ENCODE measurements at places on chromosomes 3 and 15.

DNA sequence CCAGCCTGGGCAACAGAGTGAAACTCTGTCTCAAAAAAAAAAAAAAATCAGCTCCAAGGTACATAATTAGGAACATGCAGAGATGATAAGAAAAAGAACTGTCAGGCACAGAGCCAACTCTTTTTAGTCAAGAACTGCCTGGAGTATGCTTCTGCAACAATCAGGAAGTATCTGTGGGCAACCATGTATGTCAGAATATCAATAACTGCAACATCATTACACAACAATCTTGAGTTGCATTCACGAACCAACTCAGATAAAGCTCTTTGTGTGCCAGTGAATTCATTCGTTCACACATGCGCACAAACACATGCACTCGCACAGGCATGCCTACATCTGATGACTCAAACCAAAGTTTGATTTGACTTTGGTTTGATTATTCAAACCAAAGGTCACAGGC is 32.1 kb downstream of the EFHB start:
- DNase-seq: no peak

GRCh38 chr3:2727610-2728318 is 382.4 kb downstream of the IL5RA start:
- DNase-seq: no peak

DNA sequence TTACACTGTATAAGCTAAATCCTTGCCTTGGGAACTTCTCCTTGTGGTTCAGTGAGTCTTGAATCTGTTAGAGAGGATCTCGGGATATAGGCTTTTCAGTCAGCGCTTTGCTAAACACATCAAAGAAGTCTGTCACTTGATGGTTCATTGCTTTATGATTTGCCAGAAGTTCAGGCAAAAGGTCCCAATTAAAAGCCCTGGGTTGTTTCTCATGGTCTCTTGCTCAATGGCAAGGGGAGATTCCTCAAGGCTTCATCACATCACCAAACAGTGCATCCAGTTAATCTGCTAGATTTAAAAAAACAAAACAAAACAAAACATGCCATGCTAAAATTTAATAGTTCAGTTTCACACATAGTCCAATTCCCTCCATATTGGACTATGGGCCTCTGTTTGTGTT is 114.8 kb downstream of the FILIP1L start:
- no peak for DNase-seq

DNA sequence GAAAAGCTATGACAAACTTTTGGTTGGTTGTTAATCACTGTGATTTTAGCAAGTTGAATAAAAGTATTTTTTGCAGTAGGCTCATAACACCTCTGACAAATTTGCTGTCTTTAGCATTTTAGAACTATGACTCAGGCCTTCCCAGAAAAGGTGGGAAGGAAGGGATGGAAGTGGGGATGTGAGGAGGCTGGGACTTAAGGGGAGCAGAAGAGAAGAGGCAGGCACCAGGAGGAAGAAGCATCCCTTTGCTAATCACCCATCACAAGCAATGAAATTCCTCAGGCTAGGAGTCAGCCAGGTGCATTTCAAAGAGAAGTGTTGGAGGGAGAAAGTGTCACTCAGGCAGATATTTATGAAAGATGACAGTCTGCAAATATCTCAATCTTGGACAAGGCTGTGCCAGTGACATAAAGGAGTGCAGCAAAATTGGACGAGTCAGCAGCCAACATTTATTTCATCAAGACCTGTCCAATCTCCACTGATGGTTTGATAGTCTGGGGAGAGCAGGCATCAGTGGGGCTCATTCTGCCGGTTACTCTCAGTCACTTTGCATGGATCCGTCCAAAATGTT is 337.3 kb upstream of the ARRDC4 start:
- DNase-seq: no peak

DNA sequence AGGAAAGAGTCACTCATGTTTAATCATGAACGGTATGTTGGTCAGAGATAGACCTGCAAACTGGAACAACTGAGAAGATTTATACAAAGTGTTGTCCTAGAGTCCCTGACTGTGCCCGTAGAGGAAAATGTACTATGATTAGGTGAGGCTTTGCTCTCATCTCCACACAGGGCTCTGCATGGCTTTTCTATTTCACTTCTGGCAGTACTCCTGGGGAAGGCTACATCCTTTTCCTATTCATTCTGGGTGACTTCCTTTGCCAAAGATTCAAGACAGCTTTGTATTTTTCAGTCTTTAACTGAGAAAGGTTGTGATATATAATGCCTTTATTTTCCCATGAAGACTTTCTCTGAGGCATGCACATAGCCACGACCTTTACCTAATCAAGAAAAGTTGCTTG is 414.7 kb downstream of the ZBTB20 start:
- DNase-seq: no peak

DNA sequence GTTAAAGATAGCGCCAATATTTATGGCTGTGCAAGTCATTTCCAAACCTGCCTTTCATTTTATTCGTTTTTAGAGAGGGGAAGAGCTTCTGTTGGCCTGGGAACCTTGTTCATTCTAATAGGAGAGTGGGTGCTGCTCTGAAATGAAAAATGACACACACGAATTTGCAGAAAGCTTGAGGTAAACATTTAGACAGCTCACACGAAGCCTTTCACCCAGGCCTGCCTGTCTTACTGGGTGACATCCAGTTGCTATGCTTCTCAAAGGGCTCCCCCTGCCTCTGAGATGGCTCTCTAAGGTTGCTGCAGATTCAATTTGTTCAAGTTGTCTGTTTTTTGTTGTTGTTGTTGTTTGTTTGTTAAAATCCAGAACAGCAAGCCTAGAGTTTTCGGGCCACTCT is 18.2 kb downstream of the PEX5L start:
- DNase-seq: peak; percentile 78

GRCh38 chr15:27670486-27671209 is 428.5 kb downstream of the OCA2 start:
- DNase-seq: no peak

DNA sequence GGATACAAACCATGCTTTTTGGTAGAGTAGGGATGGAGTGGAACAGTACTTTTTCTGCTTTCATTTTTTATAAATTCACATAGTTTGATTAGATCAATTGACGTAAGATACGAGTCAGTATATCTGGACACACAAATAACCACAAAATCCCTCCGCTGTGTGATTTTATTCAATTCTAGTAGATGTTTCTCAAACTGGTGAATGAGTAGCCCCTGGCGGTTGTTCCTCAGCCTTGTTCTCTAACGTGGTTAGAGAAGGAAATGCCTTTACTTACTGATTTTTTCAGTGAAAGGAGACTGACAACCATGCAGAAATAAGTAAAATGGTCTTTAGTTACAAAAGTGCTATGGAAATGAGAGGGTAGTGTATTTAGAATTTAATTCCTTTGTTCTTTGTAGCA is 161.0 kb downstream of the TCF12 start:
- DNase-seq: no peak

DNA sequence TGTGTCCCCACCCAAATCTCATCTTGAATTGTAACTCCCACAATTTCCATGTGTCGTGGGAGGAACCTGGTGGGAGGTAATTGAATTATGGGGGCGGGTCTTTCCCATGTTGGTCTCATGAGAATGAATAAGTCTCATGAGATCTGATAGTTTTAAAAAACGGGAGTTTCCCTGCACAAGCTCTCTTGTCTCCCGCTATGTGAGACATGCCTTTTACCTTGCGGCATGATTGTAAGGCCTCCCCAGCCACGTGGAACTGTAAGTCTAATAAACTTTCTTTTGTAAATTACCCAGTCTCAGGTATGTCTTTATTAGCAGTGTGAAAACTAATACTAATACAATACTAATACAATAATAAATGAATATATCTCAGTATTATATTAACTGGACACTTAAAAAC is 9.9 kb upstream of the YEATS2 start:
- no peak for DNase-seq

DNA sequence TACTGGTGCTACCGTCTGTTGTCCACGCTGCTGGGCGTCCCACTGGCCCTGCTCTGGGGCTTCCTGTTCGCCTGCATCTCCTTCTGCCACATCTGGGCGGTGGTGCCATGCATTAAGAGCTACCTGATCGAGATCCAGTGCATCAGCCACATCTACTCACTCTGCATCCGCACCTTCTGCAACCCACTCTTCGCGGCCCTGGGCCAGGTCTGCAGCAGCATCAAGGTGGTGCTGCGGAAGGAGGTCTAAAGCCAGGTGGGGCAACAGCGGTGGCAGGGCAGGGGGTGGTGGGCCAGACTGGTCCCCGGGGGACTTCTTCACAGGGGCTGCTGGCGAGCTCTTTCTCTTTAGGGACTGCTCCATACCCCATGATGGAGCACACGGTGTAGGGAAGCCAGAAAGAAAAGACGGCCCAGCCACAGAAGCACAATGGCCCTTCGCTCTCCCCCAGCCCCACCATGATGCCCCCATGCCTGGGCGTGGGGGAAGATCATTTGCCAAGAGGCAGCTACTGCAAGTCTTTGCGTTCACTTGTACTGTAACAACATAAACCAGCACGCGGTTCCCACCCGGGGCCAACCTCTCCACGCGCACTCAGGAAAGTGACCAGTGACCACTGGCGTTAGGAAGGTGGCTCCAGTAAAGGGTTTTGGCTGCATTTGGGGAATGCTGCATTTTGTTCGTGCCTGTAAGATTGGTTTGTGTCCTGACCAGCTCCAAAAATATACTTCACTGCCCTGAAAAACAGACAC is 12.2 kb downstream of the CAV3 start:
- DNase-seq: no peak

GRCh38 chr15:87967951-87968350 is 288.6 kb downstream of the NTRK3 start:
- DNase-seq: no peak

- no peak for DNase-seq
Measured at GRCh38 chr15:69088300-69088965, 72.0 kb upstream of the GLCE start.

- DNase-seq: no peak
Measured at GRCh38 chr3:186653080-186653707, 12.6 kb upstream of the HRG start.

DNA sequence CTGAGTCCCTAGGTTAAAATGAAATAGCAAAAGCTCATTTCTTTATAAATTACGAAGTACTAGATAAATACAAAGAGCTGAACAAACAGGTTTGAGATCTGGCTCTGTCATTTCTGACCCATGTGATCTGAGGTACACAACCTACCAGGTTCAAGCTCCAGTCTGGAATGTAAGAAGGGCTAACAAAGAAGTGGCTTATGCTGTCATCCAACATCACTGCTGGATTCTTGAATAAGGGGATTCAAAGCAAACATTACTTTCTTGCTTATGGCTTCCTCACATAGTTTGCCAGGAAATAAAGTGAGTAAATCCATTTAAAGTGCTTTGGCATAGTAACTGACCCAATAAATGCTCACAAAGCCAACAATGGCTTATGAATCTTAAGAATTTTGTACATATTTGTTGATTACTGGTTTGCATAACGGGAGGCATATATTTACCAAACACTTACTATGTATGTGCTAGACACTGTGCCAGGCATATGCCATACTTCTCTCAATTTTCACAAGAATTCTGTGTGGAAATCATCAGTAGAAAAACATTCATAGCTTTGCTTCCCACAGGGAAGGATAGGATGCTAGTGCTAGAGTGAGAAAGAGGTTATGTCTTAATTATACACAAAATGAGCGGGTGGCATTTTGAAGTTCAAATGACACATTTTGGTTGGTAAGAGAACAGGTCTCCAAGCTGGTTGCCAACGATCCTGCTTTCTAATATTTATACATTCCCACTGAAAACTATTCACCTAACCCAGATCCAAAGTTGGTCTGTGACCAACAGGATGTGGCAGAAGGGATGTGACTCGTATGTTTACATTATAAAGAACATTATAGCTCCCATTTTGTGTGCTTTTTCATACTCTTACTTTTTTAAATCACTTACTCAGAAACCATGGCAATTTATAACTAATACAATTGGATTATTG is 38.7 kb upstream of the CSPG5 start:
- DNase-seq: no peak

GRCh38 chr15:42984493-42985034 is 64.0 kb upstream of the TTBK2 start:
- DNase-seq: no peak

DNA sequence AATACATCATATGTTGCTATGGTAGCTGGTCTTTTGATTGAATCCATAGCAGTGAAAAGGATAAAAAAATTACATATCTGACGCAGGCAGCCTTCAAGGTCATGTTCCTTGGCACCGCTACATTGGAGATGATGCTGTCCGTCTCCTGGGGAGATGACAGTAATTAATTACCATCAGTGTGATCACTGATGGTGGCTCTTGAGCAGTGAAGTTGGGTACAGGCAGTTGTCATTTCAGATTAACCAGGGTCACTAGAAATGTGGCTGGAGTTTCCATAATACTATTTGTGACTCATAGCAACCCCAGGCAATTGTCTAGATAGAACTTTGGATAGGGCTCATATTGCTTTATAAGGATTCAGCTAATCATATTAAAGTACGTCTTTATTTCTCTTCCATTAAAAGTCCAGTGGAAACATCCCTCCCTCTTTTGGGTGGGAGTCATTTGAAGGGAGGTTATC is 136.3 kb downstream of the THSD4 start:
- DNase-seq: no peak

DNA sequence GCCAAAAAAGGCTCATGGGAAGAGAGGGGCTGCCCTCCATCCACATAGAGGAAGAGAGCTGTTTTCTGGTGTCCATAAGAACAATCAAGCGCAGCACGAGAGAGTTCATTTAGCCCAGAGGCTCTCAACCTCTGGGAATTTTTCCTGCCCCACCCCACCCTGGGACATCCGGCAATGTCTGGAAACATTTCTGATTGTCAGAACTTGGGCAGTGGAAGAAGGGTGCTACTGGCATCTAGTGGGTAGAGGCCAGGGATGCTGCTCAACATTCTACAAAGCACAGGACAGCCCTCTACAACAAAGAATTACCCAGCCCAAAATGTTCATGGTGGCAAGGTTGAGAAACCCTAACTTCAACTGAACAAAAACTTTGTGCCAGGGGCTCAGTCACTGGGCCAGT is 92.9 kb downstream of the RAB11A start:
- no peak for DNase-seq

DNA sequence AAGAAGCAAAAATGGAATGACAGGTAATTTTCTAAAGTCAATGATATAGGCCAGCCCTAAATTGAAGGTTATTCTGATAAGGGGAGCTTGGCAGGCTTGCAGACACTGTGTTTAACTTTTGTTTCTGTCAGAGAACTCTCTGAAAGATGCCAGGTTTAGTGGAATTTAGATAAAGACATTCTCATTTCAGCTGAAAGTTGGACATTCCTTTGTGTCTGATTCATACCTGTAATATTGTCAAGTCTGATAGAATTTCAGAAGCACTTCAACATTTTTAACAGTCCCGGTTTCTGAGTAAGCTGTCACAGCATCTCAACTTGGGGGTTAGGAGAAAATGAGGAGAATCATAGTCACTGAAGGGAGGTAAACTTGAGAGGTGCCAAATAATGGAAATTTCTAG is 84.0 kb downstream of the DIPK2A start:
- DNase-seq: no peak

- no peak for DNase-seq
Measured at GRCh38 chr3:188542196-188542595, 388.2 kb downstream of the LPP start.

DNA sequence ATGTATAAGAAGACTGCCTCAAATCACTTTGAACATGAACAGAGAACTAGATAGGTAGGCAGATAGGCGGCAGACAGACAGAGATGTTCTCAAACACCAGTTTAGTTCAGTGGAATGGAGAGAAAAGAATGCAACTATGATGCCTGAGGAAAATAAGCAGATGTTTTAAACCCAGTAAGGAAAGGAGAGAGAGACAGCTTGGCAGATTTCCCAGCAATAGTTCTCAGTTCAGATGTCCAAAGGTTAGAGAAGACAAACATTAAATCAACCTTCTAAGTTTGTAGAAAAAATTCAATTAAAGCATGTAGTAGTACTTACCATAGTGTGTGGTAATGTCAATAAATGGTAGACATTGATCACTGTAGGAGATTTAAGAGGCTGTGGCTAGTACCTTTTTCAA is 209.6 kb upstream of the PFN2 start:
- no peak for DNase-seq

GRCh38 chr15:70286113-70286806 is 188.5 kb upstream of the TLE3 start:
- no peak for DNase-seq
